ENCODE measurements at places on chromosomes 5 and 9. TPM values are rescaled to one million over a fixed set of nuclear protein-coding genes. Genes with fewer than 3 reads are reported as not detected.

- no peak for DNase-seq
Measured at GRCh38 chr9:89608641-89609335, 4.0 kb downstream of the GADD45G start.

- no peak for DNase-seq
Measured at GRCh38 chr5:56305001-56305950, 72.1 kb upstream of the ANKRD55 start.

DNA sequence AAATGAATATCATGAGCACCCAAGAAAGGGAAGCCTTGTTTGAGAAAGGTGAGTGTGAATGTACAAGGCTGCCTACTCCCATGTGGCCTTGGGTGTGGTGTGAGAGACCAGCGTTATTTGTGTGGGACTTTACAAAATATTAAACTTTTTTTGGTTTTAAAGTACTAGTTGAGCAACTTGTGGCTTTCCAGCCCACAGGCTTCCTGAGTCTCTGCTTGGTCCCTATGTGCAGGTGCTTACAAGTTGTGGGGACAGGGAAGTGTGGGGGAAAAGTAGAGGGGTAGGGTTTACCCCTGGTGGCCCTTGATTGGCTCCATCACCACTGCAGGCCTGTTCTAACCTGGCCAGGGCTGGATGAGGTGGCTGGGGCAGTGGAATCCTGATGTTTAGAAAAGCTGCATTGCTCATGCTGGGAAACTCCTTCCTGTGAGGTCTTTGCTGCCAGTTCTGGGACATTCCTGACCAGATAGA is 19.7 kb downstream of the PTTG1 start:
- DNase-seq: no peak

DNA sequence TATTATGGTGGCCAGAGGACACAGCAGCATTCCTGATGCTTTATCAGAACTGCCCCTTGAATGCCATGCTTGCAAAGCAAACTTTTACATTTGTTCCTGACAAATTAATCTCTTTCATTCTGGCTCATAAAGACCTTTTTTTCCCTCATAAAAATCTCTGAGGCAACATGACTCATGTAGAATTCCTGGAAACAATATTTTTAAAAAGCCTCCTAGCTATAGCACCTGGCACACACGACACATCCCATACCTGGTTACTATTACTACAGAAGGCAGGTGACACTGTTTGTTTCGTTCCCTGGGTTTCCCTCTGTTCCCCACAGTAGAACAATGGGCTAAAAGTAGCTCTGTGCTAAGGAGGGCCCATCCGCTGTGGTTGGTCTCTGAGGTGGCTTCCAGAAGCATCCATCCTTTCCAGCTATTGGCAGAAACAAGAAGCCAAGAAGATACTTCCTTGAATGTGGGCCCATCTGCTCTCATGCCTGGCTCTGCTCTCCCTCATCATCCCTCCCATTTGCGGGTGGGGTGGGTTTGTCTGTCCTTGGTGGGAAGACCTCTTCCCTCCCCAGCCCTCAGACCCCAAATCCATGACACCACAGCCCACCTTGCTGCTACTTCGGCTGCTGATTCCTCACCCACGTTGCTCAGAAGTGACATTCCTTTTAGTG is 59.1 kb downstream of the GALNT12 start:
- no peak for DNase-seq

NMUR2 gene
- not detected for total RNA-seq

ZFP2 gene
- total RNA-seq: 1.9 TPM

RFX3 gene
- total RNA-seq: 7.0 TPM

DNA sequence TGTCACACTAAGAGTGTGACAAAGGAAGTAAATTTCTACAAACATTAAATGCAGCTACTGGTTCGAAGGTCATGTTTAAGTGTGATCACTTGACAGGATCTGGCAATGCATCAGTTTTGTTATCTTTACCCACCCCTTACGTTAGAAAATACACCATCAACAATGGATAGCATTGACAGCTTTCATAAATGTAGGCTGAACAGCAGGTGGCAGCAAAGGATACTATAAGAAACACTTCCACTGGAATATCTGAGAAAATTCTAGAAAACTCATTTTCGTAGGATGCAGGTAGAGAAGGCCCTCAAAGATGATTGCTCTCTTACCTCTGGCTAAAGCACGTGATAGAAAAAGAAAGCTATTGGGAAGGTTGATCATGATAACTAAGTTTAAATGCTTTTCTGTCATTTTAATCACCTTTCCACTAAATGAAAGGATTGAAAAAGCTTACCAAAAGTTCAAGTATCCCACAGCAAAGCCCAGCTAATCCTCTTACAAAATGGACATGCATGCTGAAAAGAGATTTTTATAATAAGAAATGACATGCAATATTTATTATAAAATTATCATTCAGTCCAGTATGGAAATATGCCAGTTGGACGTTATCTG is 292.5 kb downstream of the PARP8 start:
- DNase-seq: no peak

SPOCK1 gene
- total RNA-seq: 32.8 TPM

DNA sequence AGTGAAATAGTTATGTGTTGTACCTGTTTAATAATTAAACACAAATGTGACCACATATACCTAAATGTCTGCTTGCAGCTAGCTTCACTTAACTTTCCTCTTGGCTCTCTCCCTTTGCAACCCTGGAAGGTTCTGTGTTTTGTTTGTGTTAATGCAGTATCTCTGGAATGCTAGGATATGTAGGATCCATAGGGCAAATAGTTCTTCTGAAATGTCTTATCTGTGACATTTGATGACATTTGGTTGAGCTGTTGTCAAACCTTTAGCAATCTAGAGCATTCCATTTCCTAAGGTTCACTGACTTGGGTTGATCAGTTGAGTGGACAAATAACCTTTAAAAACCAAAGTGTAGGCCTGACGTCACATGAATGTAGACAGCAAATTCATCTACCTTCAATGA is 21.8 kb downstream of the CTNNA1 start:
- DNase-seq: no peak

SGTB gene
- 12.4 TPM for total RNA-seq

DNA sequence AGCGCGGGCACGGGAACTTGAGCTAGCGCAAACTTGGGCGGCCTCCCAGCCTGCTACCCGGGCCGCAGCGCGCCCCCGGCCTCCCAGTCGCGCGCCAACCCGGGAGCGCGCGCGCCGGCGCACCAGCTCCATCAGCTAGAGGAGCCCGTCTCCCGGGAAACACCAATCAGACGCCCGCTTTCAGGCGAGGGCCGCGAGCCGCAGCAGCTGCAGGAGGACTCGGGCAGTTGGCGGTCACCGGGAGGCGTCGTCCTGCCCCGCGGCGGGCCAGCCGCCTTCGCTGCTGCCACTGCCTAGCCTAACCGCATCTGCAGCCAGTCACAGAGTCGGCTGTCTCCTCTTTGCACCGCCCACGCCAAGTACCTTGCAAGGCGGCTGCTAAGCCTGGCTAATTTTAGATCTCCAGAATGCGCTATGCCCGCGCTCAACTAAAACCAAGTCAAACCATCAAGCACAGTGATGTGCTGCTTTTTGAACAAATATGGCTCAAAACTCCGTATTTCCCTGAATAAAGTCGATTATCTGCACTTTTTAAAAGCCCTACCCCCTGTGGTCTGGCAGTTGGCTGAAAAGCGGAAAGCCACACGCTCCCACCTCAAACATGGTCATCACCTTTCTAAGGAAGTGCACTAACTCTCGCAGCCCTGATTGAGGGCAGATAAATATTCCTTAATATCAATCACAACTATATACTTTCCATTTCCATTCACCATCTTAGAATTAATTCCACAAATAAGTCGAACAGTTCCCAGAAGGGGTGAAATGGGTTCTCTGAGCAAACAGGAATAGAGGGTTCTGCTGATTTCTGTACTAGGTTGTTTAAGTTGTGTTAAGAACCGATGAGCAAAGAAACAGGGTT is 221.8 kb downstream of the MEF2C start:
- DNase-seq: no peak

DNA sequence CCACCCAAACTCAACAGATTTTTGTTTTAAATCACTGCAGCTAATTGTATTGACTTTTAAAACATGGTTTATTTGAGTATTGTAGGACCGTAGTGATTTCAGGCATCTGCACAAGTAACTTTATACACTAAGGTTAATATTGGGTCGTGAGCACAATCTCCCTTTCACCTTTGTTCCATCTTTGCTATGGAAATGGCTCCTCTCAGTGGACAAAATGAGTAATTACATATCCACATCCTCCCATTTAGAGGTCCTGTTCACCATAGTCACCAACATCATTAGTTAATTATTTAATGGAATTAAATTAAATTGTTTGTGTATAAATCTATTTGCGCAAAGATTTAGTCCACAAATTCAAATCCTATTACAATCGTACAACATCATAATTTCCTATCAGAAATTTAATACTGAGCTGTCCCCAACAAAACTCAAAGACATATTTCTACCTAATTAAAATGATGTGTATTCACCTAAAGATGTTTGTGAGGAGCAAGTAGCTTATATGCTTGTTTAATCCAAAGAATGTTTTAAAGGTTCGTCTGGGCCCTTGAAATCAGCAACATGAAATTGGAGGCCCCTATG is 173.0 kb upstream of the DAPK1 start:
- DNase-seq: no peak

DNA sequence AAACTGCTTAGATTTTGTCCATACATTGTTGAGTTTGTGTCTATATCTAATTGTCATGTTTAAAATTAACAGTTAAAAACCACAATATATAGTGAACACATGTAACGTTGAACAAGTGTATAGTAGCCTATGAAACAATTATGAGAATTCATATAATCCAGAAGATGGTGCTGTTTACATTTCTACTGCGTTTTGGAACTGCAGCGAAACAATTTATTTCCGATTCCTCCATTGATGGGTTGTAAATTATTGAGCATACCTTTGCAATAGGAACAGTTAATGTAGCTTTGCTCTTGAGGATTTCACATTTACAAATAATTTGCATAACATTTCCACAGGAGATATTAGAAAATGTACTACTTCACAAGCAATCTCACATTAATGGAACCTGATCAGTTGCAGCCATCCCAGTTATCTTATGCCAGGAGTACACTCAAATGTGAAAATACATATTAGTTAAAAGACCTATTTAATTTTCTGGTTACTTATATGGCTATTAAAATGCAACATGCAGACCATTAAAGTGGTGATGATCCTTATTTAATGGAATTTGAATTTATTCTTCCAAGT is 411.8 kb downstream of the CDH10 start:
- DNase-seq: no peak

GRCh38 chr5:4777435-4777834 is 362.7 kb upstream of the ADAMTS16 start:
- DNase-seq: no peak

AGPAT2 gene
- total RNA-seq: 515 TPM

GRCh38 chr5:1718669-1719068 is 81.0 kb downstream of the MRPL36 start:
- no peak for DNase-seq

DNA sequence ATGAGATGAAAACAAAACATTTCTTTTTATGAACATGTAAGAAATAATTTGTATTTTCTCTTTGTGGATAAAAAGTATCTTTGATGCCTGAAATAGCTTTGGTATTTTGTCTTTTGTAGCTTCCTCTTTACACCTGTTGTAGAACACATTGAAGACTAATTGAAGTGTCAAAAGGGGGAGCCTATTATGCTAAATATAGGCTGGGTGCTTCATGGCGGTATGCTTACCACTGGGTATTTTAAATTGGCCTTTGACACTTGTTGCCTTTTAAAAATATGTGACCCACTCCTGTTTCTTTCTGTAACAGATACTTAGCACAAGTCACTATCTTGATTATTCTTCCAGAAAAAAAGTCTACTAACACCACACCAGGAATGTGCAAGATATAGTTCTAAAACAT is 226.4 kb downstream of the KIAA0825 start:
- DNase-seq: no peak

DNA sequence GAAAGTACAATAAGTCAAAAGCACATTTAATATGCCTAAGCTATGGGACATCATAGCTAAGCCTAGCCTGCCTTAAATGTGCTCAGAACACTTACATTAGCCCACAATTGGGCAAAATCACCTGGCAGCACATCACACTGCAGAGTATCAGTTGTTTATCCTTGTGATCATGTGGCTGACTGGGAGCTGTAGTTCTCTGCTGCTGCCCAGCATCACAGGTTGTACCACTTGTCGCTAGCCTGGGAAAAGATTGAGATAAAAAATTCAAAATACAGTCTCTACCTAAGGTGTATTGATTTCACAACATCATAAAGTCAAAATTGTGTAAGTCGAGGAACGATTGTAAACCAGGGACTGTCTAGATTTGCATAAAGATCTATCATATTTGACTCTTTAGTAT is 58.6 kb downstream of the CAMK4 start:
- DNase-seq: no peak

DNA sequence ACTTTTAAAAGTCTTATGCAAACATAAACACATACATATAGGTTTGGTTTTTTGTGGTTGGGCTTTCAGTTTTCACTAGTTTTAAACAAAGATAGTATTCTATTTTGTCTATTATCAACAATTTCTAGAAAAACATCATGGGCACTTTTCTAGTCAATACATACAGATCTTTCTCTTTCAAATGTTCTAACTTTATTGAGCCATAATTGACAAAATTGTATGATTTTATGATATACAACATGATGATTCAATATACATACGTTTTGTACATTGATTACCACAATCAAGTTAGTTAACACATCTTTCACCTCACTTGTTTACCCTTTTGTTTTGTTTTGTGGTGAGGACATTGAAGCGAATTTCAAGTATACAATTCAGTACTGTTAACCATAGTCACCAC is 265.9 kb downstream of the MCTP1 start:
- DNase-seq: no peak

DMRTA1 gene
- total RNA-seq: 3.2 TPM

CCNO gene
- total RNA-seq: not detected

GRCh38 chr9:131129183-131129582 is 3.8 kb downstream of the NUP214 start:
- no peak for DNase-seq

SCGB3A1 gene
- not detected for total RNA-seq

DNA sequence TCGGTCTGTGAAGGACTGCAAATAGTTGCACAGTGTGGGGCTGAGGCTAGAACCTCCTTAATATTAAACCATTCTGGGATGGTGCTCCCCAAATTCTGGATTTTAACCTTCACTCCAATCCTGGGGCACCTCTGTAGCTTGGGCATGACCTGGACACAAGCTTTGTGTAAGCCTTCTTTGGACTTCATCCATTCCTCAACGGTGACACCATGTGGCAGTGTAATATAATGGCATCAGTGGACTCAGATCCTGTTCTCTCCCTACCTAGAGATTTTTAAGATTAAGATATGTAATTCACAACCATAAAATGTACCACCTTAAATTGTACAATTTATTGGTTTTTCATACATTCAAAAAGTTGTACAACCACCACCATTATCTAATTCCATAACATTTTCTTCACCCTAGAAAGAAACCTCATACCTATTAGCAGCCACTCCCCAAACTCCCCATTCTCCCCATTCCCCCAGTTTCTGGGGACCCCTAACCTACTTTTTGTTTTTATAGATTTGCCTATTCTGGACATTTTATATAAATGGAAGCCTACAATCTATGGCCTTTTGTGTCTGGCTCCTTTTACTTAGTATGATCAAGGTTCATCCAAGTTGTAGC is 4.8 kb upstream of the PLGRKT start:
- no peak for DNase-seq

Measured in omental fat pad (tissue), 4 donors.